HepG2 (cell line): ENCODE measurements at places on chromosomes 1 and 21.

DNA sequence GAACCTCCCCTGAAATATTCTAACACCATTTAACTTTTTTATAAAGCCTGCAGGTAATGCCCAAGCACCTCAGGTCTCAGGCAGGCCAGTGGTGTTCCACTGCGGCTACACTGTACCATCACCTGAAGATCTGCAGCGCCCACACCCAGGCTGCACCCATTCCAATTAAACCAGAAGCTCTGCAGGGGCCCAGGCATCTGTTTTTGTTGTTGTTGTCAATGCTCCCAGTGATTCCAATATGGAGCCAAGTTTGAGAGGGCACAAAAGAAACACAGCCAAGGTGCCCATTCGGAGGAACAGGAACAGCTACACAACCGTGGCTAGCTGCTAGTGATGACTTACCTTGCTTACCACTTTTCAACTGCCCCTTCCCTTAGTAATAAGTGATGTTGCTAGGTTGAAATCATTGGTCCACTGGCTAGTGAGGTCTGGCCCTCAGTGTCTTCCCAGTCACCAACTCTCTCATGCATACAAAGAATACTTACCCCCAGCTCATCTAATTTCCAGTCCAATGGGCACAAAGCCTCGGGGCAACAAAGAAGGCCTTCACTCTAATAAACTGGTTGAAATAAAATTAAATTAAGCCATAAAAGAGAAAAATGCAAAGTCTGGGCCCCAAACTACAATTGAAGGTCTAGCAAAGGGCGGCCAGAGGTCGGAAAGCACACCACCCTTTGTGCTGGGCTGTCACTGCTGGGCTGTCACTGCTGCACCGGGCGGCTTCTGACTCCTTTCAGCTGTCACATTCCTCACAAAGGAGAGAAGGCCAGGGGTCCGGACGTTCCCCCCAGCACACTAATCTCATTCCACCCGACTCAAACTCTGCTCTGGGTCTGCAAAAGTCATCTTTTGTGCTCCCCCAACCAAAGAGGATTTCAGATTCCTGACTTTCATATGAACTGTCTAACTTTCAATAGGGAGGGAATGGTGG, 34.9 kb downstream of the SIPA1L2 start:
- peaks cover 19% of the 10 kb centered on the region; the same call in 2 of the 3 replicates for H3K27me3 ChIP-seq
- DNase-seq: no peak
- H3K36me3 ChIP-seq: no peaks in the 10 kb centered on the region
- H3K4me3 ChIP-seq: no peak overlapping the region
- no peaks in the 10 kb centered on the region for H3K4me1 ChIP-seq

DNA sequence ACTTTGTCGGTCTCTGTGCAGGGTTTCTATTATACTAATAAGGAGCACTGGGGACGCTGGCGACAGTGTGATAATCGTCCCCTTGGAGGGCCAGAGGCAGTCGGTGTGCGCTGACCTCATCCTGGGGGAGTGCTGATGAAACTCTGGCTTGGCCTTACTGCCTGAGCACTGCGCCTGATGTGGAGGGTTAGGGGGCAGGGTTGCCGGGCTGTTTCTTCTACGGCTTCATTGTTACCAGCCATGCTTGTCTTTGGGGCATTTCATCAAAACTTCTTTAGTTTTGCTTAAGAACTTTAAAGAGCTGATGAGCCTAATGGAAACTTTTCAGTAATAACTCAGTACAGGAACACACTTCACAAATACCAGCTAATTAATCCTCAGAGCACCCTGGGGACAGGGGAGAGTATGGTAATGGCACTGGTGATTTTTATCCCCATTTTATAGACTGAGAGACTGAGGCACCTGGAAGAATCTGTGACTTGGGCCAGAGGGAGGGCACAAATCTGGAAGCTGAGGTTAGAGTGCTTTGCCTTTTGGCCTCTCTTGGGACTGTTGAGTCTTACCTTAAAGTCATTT, 81.8 kb downstream of the PEX14 start:
- DNase-seq: no peak
- peak overlapping the region; percentile 46 for H3K27ac ChIP-seq

DNA sequence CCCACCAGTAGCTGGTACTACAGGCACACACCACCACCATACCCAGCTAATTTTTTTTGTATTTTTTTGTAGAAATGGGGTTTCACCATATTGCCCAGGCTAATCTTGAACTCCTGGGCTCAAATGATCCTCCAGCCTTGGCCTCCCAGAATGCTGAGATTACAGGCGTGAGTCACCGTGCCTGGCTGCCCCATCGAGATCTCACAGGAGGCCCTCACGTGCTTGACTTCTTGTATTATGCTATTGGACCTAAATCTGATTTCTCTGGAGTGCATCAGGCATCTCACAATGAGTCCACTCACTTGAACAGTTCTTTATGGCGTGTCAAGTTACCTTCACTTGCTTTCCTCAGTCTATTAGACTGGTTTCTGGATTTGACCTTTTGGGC, 9.3 kb upstream of the RSRP1 start:
- DNase-seq: no peak
- no peaks in the 10 kb centered on the region for H3K36me3 ChIP-seq
- peaks cover 17% of the 10 kb centered on the region for H3K4me1 ChIP-seq
- no peak overlapping the region for H3K4me3 ChIP-seq

- no peak overlapping the region for H3K27ac ChIP-seq
- no peak overlapping the region for H3K4me3 ChIP-seq
- H3K36me3 ChIP-seq: no peaks in the 10 kb centered on the region
- no peaks in the 10 kb centered on the region for H3K27me3 ChIP-seq
- H3K4me1 ChIP-seq: no peaks in the 10 kb centered on the region
Measured at GRCh38 chr1:191889623-191890003, 268.6 kb upstream of the RGS18 start.

DNA sequence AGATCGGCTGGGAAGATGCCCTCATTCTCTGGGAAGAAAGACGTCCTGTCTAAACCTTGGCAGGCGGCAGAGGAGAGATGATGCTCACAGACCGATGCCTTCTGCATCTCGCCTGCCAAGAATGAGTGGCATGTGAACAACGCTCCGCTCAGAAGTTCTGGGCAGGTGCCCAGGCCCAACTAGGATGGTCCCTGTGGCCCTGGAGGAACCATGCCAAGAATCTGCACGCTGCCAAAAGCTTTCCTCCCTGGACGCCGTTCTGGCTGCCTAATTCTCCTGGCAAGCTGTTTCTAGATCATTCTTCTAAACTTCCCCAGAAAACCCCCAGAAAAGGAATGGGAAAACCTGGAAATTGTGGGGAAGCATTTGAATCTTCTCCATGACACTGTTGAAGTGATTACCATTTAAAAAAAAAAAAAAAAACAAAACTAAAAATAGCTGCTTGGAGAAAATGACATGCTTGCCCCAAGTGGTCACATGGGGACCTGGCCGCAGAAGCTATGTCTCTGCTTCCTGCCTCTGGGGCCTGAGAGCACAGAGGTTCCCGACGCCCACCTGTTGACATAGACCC, 440.9 kb downstream of the PRDM2 start:
- H3K4me3 ChIP-seq: no peak overlapping the region
- no peaks in the 10 kb centered on the region for H3K27me3 ChIP-seq
- no peaks in the 10 kb centered on the region for H3K36me3 ChIP-seq
- no peaks in the 10 kb centered on the region for H3K4me1 ChIP-seq
- H3K27ac ChIP-seq: no peak overlapping the region

DNA sequence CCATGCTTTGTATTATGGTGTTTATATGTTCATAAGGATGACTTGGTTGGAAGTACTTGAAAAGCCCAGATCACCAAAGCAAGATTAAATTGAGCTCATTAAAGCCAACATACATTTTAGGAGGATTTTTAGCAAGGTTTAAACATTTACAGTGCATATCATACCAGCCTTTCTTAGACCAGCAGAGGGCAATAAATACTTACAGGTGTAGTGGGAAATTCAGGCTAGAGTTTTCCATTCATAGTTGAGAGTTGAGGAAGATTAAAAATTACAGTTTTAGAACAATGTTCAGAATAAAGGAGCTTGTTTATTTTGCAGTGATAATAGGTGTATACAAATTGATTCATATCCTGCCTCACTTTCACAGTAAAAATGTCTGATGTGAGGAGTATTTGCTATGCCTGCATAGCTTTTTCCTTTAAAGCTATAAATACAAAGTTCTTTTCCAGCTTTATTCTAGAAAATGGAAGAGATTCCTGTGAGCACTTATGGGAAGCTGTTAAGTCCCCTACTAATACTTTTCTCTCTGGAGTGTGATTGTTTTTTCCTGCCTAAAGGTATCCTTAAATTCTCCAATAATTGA, 35.3 kb downstream of the DTL start:
- H3K4me3 ChIP-seq: no peak overlapping the region
- no peak overlapping the region for H3K27ac ChIP-seq
- no peaks in the 10 kb centered on the region for H3K27me3 ChIP-seq
- DNase-seq: peak; percentile 35
- peaks cover 3% of the 10 kb centered on the region for H3K36me3 ChIP-seq
- H3K4me1 ChIP-seq: no peaks in the 10 kb centered on the region

- no peaks in the 10 kb centered on the region for H3K27me3 ChIP-seq
- H3K27ac ChIP-seq: peak overlapping the region; percentile 94
- peaks cover 60% of the 10 kb centered on the region for H3K4me1 ChIP-seq
- no peaks in the 10 kb centered on the region for H3K36me3 ChIP-seq
- peak overlapping the region; percentile 84 for H3K4me3 ChIP-seq
- peak; percentile 96 for DNase-seq
Measured at GRCh38 chr1:1432951-1433803, 2.3 kb upstream of the VWA1 start.

DNA sequence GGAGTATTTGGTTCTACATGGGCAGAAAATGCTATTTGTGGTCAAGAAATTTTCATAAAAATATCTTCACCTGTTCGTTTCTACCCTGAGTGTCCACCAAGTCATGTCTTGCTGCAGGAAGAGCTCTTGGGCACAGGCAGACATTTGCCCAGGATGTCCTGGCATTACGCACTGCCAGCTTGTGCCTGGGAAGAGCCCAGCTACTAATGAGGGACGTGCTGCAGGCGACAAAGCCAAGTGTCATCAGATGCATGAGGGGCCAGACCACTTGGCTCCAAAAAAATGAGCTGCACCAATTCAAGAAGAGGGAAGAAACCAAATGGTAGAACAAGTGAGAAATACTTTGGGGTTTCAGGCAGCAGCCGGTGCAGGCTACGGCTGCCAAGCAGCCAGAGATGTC, 12.9 kb downstream of the RNU5D-1 start:
- H3K4me3 ChIP-seq: no peak overlapping the region
- no peak for DNase-seq
- H3K4me1 ChIP-seq: peaks cover 52% of the 10 kb centered on the region
- 0 out of 3 replicates have a peak, but pooled peaks cover 12% of the 10 kb centered on the region for H3K27me3 ChIP-seq

- H3K36me3 ChIP-seq: peaks cover 4% of the 10 kb centered on the region; the same call in 1 of the 3 replicates
- no peak for DNase-seq
- H3K27ac ChIP-seq: no peak overlapping the region
- no peaks in the 10 kb centered on the region for H3K27me3 ChIP-seq
- H3K4me1 ChIP-seq: no peaks in the 10 kb centered on the region
Measured at GRCh38 chr21:45146801-45147200, 72.4 kb downstream of the ADARB1 start.
